ENCODE measurements at places on chromosomes 12 and 14.

- DNase-seq, result no peak
These were observed 17.9 kb upstream of the DHRS7 start for GRCh38 chr14:60183138-60183537.

DNA sequence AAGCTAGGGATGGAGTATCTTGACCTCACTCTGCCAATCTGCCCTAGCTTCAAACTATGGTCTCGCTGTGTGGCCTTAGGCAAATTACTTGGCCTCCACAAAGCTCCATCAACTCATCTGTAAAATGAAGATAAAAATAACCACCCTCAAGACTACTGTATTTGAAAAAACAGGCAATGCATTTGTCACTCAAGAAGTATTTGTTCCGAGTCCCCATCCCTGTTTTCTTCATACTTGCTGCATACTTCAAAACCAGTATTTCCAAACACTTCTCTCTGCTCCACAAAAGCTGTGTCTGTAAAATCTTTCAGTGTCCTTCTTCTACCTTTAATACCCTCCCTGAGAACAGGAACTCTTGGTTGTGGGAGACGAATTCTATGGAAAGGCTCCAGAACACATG, 47.9 kb downstream of the GTF2A1 start:
- no peak for DNase-seq

- no peak for DNase-seq
These were observed 409.1 kb downstream of the RAD51B start for GRCh38 chr14:68228656-68229055.

DNA sequence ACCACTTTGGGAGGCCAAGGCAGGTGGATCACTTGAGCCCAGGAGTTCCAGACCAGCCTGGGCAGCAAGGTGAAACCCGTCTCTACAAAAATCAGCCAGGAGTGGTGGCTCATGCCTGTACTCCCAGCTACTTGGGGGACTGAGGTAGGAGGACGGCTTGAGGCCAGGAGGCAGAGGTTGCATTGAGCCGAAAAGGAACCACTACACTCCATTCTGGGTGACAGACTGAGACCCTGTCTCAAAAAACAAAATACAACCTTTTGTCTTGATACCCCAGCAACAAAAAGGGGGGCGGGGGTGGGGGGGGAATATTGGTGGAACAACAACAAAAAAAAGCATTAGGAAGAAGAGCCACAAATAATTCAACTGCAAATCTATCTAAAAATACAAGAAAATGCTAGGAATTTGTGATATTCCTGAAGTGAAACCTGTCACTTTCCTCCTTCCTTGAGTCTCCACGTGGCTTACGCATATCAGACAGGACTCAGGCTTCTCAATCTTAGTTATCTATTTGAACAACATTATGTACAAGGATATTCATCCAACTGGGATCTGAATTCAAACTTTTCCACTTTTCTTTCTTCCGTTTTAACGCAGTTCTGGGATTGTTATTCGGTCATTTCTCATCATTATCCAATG, 1.3 kb downstream of the R3HDM2 start:
- no peak for DNase-seq

DNA sequence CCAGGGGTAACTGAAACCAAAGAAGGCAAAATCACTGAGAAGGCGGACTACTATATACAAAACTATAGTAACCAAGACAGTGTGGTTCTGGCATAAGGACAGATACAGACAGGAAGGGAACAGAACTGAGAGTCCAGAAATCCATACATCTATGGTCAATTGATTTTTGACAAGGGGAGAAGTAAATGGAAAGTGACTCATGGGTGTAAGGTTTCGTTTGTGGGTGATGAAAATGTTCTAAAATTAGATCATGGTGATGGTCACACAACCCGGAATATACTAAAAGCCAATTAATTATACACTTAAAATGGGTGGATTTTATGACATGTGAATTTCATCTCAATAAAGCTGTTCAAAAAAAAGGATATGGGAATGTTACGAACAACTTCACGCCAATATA, 18.7 kb downstream of the ANGEL1 start:
- no peak for DNase-seq

DNA sequence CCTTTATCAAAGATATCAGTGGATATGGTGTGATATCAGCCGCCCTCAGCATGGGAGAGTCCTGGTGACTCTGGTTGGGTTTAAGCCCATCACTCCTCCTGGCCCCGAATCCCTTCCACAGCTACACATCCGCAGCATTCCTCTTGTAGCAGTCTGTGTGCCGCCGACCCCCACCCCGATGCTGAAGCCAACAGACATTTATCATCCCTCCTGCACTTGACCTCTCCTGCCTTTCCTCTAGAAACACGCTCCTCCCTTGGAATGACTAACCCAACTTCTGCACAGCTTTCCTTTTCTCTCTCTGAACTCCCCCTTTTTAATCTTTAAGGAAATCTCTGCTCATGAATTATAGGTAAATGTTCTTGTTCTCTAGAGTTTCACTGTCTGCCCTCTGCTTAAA, 250.9 kb upstream of the FOXN3 start:
- no peak for DNase-seq

GRCh38 chr14:67883717-67884116, 64.1 kb downstream of the RAD51B start:
- no peak for DNase-seq

DNA sequence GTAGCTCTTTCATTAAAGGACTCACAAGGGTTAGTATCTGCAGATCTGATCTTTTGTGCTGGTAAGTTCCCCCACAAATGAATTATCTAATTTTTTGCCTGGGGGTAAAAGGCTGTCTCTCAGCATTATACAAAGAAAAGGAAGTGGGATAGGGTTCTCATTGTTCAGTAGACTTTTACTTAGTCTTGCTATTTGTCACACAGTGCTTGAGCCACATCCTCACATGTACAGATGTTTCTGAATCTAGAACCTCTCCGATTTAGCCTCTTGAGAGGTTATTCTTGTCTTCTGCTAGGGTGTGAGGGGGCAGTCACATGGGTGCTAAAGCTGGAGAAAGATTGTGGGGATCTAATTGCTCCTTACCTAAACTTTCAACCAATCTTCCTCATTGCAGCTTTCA, 93.0 kb downstream of the SLC41A2 start:
- no peak for DNase-seq

DNA sequence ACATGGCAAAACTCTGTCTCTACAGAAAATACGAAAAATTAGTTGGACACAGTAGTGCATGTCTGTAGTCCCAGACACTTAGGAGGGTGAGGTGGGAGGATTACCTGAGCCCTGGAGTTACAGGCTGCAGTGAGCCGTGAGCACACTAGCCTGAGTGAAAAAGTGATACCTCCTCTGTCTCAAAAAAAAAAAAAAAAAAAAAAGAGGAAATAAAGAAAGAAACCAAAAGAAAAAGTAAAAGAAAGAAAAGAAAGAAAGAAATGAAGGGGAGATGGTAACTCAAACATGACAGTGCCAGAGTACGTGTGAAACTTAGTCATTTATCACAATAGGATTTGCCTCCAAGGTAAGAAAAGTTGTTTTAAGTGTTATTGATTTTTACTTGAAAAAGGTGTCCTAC, 407.0 kb upstream of the MGAT4C start:
- no peak for DNase-seq

GRCh38 chr12:125164541-125164940, 99.3 kb downstream of the AACS start:
- DNase-seq, result no peak

DNA sequence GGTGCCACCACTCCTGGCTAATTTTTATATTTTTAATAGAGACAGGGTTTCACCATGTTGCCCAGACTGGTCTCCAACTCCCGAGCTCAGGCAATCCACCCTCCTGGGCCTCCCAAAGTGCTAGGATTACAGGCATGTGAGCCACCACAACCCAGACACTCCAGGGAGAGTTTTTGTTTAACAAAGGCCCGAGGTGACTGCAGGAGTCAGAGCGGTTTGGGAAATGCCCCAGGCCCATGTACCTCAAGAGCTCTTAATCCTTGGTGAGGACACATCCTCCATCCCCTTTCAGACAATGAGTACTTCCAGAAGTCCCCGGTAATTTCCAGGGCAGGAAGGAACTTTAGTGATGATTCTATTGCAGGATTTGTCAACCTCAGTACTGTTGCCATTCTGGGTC, 176.0 kb downstream of the ESRRB start:
- DNase-seq, result no peak

- DNase-seq, result no peak
These were observed 41.3 kb upstream of the SLCO1C1 start for GRCh38 chr12:20653871-20654270.

- no peak for DNase-seq
These were observed 65.1 kb downstream of the TRAFD1 start for GRCh38 chr12:112190231-112191025.

DNA sequence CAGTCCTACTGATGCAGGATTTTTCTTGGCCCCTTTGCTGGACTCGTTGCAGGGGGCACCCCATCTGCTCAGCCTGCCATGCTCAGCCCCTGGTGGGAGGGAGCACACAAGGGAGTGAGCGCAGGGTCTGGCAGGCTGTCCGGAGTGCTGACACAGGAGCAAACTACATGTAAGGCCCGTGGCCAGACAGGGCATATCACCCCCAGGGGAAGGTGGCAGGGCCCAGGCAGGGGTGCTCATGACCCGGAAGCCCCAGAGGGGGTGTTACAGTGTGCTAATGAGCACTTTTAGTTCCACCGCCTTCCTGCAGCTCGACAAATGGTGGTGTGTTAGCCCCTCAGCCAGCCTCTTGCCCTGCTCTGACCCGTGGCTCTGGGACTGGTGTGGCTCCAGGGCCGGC, 645.6 kb upstream of the TMEM132C start:
- DNase-seq, result no peak

- no peak for DNase-seq
These were observed 56.3 kb downstream of the SLC4A8 start for GRCh38 chr12:51480978-51481377.

- no peak for DNase-seq
These were observed 185.2 kb downstream of the ACSS3 start for GRCh38 chr12:81263072-81263471.

GRCh38 chr12:52324153-52324444, 2.9 kb upstream of the KRT83 start:
- DNase-seq, result no peak

DNA sequence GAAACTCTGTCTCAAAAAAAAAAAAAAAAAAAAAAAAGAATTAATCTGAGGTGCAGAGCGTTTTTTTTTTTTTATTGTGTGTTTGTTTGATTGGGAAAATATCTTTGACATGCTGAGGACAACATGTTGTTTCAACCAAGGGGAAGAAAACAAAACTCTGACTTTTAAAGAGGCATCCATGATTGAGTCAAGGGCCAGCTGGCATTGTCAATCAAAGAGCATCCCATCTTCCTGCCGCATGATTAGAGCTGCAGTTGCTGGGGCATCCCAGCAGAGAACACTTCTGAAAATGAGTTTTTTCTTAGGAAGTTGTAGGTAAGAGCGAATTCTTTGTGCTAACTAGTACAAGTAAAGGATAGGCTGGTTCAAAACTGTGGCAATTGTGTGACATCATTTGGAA, 200.9 kb upstream of the DAAM1 start:
- no peak for DNase-seq

- no peak for DNase-seq
These were observed 63.1 kb downstream of the GLT1D1 start for GRCh38 chr12:128916425-128916824.

Measured in stimulated activated CD4-positive, alpha-beta T cell treated with anti-CD3 and anti-CD28 coated beads, Interleukin-4, amount 100 ng/mL, for 24 hours (primary cell).